ENCODE measurements at places on chromosomes 13 and 19.
A peak's percentile ranks its signal among the peaks of the same experiment; 100 is the strongest.

DNA sequence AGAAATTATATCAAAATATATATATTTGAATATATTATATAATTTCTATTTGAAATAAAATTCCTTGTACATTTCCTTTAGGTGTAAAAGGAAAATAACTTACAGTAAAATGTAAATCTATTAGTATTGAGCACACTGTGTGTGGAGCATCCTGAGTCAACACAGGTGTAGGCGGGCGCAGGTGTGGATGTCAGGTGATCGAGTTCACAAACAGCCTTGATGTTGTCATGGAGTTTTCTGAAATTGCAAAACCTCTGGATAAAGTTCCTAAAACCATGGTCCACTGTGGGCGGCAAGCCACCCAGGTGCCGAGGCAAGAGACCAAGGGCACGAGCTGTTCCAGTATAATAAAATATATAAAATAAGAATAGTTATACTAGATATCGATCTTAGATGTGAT, 27.7 kb upstream of the MCF2L start:
- H3K27me3 ChIP-seq = peaks cover 7% of the 10 kb centered on the region
- H3K27ac ChIP-seq = no peak overlapping the region
- DNase-seq = no peak
- H3K36me3 ChIP-seq = no peaks in the 10 kb centered on the region

DNA sequence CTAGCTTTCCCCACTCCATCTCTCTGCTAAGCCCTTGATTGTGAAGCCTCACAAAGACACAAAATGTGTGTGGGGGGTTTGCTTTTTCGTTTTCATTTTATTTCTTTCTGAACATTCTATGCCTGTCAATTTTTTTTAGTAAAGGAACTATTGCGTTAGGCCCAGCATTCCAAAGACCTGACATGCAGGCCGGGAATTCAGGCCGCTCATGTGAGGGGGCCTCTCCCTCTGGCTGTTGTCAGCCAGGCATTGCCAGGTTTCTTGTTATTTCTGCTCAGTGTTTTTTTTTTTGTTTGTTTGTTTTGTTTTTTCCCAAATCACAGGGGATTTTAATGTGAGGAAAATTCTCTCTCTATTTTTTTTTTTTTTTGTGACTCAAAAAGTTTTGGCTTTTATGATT, 10.3 kb upstream of the MEDAG start:
- no peaks in the 10 kb centered on the region for H3K27me3 ChIP-seq
- no peak for DNase-seq
- H3K4me3 ChIP-seq = no peak overlapping the region
- H3K4me1 ChIP-seq = peaks cover 38% of the 10 kb centered on the region

DNA sequence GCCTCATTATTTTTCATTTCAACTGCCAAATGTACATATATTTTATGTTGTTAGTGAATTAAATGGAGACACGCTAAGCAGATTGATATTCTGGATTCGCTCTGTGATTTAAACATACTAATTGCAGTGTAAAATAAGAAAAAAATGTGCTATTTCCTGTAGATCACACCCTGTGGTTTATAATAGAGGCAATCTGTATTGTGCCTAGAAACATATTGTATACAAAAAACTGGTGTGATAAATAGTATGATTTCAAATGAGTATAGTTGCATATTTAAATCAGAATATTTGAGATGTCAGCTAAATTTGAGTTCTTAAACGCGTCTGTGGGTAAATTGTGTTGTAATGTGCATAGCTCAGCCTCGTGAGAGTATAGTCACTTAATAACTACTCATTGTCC, 643.9 kb downstream of the TBC1D4 start:
- H3K4me1 ChIP-seq = no peaks in the 10 kb centered on the region
- peaks cover 5% of the 10 kb centered on the region for H3K27me3 ChIP-seq
- H3K4me3 ChIP-seq = no peak overlapping the region
- no peak for DNase-seq
- H3K27ac ChIP-seq = no peak overlapping the region

GRCh38 chr19:45124021-45124420, 31.0 kb downstream of the PPP1R37 start:
- H3K27ac ChIP-seq = peak overlapping the region; percentile 97
- peaks cover 34% of the 10 kb centered on the region for H3K4me1 ChIP-seq
- H3K36me3 ChIP-seq = no peaks in the 10 kb centered on the region
- no peak overlapping the region for H3K4me3 ChIP-seq
- H3K27me3 ChIP-seq = no peaks in the 10 kb centered on the region

GRCh38 chr19:53958823-53959757, 3.6 kb upstream of the CACNG8 start:
- peaks cover 5% of the 10 kb centered on the region for H3K4me1 ChIP-seq
- H3K36me3 ChIP-seq = no peaks in the 10 kb centered on the region
- H3K27ac ChIP-seq = no peak overlapping the region
- H3K27me3 ChIP-seq = peaks cover 86% of the 10 kb centered on the region
- DNase-seq = no peak

DNA sequence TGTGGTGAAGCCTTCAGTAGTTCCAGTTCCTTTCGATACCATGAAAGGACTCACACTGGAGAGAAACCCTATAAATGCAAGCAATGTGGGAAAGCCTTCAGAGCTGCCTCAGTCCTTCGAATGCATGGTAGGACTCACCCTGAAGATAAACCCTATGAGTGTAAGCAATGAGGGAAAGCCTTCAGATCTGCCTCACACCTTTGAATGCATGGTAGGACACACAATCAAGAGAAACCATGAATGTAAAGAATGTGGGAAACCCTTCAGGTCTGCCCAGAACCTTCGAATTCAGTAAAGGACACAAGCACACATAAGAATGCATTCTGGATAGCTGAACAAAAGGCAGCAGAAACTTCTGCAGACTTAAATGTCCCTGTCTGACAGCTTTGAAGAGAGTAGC, 18.3 kb downstream of the ZNF69 start:
- no peaks in the 10 kb centered on the region for H3K27me3 ChIP-seq
- no peak overlapping the region for H3K4me3 ChIP-seq
- H3K4me1 ChIP-seq = no peaks in the 10 kb centered on the region
- DNase-seq = no peak

- no peak overlapping the region for H3K4me3 ChIP-seq
- H3K27ac ChIP-seq = peak overlapping the region; percentile 88
- no peak for DNase-seq
- peaks cover 75% of the 10 kb centered on the region for H3K4me1 ChIP-seq
These were observed 234.8 kb downstream of the DACH1 start for GRCh38 chr13:71632206-71632605.

DNA sequence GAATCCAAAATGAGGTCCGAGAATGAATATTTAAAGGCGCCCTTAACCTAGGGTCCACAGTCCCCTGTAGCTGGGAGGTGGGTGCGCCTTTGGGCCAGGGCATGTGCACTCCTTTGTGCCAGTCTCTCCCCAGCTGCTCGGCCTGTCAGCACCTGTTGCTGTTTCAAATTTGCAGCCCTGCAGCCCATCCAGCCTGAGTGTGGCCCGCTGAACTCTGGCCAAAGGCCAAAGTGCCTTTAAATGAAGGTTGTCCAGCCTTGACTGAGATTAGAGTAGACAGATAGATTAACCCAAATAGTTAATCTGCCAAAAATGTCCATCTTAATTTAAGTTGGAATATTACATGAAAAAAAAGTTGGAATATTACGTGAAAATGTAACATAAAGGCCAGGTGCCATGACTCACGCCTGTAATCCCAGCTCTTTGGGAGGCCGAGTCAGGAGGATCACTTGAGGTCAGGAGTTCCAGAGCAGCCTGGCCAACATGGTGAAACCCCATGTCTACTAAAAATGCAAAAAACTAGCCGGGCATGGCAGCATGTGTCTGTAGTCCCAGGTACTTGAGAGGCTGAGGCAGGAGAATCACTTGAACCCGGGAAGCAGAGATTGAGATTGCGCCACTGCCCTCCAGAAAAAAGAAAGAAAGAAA, 25.3 kb downstream of the TPT1 start:
- no peak overlapping the region for H3K4me3 ChIP-seq
- DNase-seq = no peak
- peaks cover 7% of the 10 kb centered on the region for H3K4me1 ChIP-seq
- H3K36me3 ChIP-seq = no peaks in the 10 kb centered on the region

DNA sequence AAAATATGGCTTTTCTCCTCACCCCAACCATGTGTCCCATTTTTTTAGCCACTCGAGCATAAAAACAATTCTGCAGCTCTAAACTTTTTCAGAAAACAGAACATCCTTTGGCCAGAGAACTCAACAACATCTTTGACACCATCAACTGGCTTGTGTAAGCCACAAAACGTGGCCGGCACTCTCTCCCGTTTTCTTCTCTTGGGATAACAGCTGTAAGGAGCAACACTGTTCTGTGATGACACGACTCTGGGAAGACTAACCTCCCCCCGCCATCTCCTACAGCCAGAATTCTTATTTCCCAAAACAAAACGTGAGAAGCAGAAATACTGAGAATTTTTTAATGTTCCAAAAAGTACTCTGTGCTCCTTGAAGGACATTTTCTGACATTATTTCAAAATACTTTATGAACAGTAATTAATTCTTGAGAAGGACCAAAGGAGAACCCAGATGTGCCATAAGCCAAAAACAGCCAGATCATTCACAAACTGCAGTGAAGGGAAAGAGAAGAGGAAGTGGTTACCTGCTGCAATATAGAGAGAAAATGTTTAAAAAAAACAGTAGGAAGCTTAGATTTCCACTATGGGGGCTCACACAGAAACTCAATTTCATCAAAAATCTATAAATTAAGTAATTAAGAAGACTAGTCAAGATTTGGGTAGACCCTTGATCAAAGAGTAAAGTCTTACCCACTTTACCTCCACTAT, 25.8 kb downstream of the COL4A1 start:
- H3K36me3 ChIP-seq = no peaks in the 10 kb centered on the region
- H3K4me3 ChIP-seq = no peak overlapping the region
- no peaks in the 10 kb centered on the region for H3K27me3 ChIP-seq
- peaks cover 11% of the 10 kb centered on the region for H3K4me1 ChIP-seq

- peaks cover 25% of the 10 kb centered on the region for H3K36me3 ChIP-seq
- no peaks in the 10 kb centered on the region for H3K27me3 ChIP-seq
- no peak overlapping the region for H3K27ac ChIP-seq
- no peaks in the 10 kb centered on the region for H3K4me1 ChIP-seq
- H3K4me3 ChIP-seq = no peak overlapping the region
- no peak for DNase-seq
These were observed 201.1 kb downstream of the NBEA start for GRCh38 chr13:35143123-35143522.

DNA sequence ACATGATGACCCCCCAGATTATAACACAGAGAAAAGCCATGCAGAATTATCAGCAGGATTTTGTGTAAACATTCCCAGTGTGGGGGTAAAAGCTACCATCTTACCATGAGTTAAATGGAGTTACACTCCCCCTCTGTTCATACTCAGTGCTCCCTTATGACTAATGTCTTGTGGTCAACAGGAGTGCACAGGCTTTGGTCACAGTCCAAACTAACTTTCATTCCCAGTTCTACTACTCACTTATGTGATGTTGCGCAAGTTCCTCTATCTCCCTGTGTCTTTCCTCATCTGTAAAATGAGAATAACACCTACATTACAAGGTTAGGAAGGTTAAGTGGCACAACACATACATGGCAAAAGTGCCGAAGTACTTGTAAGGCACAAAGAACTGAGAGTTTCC, 277.9 kb downstream of the RBM26 start:
- H3K4me3 ChIP-seq = no peak overlapping the region
- H3K36me3 ChIP-seq = no peaks in the 10 kb centered on the region
- no peaks in the 10 kb centered on the region for H3K4me1 ChIP-seq
- DNase-seq = no peak
- H3K27me3 ChIP-seq = peaks cover 2% of the 10 kb centered on the region

DNA sequence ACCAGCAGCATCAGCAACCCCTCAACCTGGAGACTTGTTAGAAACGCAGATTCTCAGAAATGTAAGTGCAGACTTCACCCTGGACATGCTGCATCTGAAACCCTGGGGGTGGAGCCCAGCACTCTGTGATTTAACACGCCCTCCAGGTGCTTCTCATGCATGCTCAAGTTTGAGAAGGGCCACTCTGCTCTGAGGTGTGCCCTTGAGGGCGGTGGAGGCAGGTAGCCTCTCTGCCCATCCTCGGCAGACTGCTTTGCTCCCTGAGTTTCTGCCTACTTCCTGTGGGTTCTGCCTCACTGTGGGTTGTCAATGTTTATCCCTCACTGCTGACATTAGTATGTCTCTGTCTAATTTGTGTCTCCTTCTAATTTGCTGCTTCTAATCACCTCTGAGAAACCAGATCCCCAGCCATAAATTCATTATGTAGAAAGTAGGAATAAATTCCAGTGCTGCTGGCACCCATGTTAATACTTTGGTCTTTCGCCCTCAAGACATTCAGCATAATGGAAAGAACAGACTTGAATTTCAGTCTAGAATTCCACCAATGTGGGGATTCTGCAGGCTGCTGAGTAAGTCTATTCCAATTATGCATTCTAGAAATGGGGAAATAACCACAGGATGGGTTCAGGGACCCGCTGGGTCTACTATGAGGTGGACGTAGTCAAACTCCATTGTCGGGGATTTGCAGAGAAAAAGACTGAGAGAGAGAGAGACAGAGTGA, 51.3 kb upstream of the CYSLTR2 start:
- H3K27ac ChIP-seq = peak overlapping the region; percentile 69
- no peak for DNase-seq
- H3K36me3 ChIP-seq = peaks cover 25% of the 10 kb centered on the region
- peaks cover 32% of the 10 kb centered on the region for H3K4me1 ChIP-seq
- no peak overlapping the region for H3K4me3 ChIP-seq
- no peaks in the 10 kb centered on the region for H3K27me3 ChIP-seq

DNA sequence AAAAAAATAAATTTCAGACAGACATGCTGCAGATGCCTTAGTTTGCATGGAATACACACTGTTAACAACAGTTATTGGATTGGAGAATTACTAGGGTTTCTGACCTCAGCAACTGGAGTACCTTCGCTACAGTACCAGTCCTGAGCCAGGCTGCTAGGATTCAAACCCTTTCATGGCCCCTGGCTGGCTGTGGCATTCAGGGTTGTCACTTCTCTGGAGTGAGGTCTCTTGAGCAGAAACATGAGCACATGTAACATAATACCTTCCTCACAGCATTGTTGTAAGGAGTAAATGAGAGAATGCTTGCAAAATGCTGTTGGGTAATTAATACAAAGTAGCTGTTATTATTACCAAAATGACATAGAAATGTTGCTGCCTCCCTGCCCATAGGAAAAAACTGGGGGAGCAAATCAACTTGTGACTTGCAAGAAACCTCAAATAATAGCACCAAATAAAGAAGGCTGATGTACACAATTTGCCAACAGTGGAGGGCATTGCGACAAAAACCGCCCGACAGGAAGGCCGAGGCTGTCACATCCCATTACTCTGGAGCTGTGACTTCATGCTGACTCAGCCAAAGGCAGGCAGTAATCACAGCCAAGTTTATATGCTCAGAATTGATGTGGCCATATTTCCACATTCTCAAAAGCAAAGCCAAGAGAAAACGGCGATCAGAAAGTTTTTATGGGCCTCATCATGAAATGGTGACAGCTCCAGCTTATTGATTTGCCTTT, 100.4 kb downstream of the RFC3 start:
- H3K27me3 ChIP-seq = no peaks in the 10 kb centered on the region
- no peak for DNase-seq
- no peaks in the 10 kb centered on the region for H3K36me3 ChIP-seq
- peaks cover 6% of the 10 kb centered on the region for H3K4me1 ChIP-seq
- H3K4me3 ChIP-seq = no peak overlapping the region

GRCh38 chr13:73162912-73163911, 104.4 kb downstream of the KLF5 start:
- H3K27me3 ChIP-seq = no peaks in the 10 kb centered on the region
- DNase-seq = no peak
- no peak overlapping the region for H3K4me3 ChIP-seq
- H3K4me1 ChIP-seq = peaks cover 14% of the 10 kb centered on the region
- peaks cover 10% of the 10 kb centered on the region for H3K36me3 ChIP-seq
- H3K27ac ChIP-seq = no peak overlapping the region
